ENCODE measurements at places on chromosomes 4 and X.

DNA sequence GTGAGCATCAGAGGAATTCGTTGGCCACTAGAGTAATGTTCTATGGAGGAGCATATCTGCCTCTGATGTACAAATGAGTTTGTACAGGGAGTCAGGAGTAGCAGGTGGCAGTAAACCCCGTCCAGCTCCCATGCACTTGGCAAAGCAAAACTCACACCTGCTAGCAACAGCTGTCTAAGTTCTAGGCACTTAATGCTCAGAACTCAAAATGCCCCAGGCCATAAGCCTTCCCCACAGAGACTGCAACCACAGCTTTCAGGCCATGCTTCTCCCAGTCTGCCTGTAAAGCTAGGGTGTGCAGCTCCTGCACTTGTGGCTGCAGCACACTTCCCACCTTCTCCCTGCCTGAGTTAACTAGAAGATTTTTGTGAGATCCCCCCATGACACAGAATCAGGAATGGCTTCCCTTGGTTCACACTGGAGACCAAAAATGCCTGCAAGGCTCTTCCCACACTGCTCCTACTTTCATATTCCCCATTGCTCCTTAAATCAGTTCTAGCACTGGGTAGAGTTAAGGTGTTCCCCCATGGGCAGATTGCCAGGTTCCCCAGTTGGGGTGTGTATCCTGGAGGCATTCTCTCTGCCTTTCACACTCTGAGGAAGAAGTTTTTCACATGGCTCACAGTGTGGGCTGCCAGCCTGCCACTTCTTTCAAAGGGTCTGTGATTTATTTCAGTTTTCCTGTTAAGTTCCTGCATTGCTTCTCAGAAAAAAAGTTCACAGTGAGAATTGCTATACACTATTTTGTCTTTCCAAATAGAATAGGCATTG lies 189.9 kb downstream of the STPG2 start:
- no peak for DNase-seq

DNA sequence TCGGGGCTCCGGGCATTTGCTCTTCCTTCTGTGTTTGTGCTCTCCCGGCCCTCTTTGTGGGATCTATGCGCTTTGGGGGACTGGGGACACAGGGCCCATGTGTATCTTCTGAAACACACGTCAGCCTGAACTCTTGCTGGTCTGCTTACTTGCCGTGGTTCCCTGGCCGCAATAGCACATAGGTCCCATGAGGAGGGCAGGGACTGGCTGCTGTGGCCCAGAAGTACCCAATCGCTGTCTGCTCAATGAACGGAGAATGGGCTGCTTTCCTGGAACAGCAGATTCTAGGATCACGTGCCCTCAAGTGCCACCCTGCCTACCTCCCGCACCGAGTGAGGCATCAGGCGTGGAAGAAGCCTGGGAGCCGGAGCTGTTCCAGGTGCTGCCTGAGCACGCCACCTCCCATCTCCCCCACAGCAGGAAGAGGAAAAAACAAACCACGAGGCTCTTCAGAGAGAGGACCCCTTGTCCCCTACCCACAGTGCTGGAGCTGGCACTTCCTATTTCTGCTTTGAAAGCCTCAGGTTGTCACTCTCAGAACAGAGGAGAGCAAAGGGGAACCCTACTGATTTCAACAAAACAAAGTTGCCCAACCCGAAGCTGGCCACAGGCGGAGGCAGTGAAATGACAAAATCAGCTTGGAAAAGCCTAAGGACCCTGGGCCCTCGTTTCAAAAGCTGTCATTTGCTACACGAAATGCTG lies 3.8 kb downstream of the G6PD start:
- no peak for DNase-seq

DNA sequence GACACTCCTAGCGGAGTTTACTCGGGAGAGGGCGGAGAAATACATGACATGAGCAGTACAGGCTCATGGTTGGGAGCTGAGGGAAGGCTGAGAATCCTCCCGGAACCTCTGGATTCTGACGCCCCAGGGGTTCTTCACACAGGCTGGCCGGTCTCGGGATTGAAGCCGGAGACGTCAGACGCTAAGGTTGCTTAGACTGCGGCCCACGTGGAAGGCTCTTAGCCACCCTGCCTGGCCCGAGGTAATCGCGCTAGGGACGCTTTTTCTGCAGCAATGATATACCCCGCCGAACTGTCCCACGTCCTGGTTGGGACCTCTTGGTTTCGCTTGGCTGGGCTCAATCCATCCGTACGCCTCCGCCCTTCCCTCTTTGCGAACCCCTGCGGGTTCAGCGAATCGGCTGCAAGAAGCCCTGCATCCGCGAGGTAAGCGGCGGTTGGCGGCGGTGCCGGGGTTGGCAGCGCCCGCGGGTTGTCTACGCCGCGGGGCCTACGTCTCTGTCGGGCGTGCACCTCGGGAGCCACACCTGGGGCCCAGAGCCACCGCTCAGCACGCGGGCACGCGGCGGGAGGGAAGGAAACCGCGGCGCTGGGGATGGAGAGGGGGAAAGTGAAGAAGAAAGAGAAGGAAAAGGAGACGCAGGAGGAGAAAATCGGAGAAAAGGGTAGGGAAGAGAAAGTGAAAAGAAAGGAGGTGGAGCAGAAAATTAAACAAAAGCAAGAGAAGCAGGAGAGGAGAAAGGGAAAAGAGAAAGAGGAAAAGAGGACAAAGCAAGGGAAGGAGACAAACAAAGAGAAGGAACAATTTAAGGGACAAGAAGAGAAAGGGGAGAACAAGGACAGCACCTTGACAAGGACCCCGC lies at the start of gene ARL9:
Gene ARL9 (plus strand): TSS at position 523 of the 862 bp plus-strand sequence. CDS start 72 bp downstream, at position 595.
- peak; percentile 46 for DNase-seq

- no peak for DNase-seq
Observed at GRCh38 chr4:137310593-137311490, 221.5 kb downstream of the PCDH18 start.

DNA sequence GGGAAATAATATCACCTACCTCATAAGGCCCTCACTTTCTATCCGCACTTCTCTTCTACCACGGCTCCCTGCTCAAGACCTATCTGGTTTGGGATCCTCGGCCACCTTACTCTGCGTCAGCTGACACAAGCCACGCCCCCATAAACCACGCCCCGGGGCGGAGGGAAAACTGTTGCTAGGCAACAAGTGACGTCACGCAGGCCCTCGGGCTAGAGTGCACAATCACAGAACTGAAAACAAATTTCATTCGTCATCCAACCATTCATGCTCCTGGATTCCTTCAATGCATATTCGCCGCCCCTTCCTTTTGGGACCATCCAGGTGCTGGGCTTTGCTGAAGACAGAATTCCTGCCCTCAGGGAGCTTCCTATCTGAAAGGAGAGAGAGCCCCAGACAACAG lies 66.3 kb downstream of the SMC1A start:
- DNase-seq: no peak

DNA sequence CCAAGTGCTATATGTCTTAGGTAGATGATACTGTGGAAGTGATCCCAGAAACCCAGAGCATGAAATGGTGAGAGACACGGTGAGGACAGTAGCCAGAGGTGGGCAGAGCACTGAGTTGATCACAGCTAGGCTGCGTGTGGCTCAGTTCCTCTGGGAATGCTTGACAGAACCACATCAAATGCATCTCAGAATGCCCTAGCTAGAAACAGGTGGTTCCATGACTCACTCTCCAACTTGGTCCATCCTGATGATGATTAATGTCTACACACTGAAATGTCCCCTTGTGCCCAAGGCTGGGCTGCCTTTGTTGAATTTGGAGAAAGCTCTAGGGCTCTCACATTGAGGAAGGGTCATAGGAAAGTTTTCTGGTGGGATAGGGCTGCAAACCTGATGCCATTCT lies 113.6 kb downstream of the ZNF518B start:
- DNase-seq: no peak

DNA sequence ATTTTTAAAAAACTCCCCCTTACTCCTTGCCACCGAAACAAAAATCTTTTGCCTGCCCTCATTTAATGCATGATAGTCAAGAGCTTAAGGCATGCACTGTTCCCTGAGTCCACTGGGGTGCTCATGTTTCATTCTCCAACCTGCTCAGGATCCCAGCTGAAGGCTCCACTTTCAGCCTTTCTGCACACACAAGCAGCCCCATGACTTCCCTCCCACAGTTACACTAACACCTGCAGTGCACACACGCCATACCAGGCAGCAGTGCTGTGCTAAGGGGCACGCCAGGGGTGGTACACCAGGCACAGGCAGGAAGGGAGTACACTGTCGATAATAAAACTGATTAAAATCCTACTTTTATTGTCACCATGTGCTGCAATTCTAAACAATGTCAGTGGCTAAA lies 385.2 kb downstream of the BMPR1B start:
- no peak for DNase-seq

DNA sequence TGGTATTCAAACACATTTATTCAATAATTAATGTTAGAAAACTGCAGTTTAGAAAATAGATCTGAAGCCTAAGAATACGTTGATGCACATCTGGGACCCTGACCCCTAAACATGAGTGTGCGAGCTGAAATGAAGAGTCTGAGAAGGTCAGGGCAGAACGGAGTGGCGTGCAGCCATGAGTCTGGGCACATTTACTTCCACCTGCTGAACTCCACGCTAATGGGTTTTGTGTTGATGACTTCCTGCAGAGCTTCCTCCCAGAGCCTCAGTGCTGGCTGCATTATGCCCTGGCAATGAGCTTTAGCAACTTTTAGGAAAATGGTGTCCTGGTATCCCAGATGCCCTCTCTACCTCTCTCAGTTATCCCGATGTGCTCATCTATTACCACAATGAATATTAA lies 53.1 kb downstream of the FAM114A1 start:
- no peak for DNase-seq

DNA sequence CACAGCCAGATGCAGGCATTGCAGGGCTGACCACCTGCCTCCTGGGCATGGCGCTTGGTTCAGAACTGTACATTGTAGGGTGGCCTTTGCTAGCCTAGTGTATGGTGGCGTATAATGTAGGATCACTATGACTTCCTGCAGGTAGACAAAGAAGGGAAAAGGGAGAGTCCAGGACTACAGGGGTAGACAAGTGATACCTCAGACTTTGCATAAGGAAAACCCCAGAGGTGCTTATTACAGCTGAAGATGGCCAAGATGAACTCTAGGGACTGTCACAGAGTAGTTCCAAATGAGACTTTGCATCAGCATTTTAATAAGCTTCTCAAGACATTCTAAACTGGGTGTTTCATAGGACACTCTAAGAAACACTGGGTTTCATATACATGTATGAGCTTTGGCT lies 116.4 kb upstream of the PUDP start:
- DNase-seq: no peak

DNA sequence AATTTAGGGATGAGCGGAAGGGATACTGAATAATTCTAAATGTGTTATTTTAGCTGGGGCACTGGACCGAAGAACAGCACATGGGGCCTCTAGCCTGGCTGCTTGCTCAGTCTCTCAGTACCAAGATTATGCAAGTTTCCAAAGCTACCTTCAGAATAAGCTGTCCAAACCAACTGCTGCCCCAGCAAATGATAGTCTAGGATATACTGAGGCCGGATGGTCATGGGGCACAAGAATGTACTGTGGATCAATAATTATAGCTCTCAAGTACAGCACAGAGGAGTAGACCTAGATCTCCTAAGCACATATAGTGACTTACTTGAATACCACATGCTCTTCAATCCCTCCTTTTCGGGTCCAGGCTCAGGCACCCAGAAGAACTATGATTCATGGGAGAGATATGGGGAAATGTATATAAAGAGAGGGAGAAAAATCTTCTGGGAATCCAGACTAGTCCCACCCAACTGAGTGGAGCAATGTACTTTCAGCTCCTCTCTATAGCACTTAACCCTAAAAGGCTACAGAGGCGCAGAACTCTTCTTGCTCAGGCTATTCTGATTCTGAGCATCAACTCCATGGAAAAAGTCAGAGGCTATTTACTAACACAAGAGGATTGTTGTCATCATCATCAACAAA lies 160.3 kb upstream of the GPC4 start:
- DNase-seq: no peak

DNA sequence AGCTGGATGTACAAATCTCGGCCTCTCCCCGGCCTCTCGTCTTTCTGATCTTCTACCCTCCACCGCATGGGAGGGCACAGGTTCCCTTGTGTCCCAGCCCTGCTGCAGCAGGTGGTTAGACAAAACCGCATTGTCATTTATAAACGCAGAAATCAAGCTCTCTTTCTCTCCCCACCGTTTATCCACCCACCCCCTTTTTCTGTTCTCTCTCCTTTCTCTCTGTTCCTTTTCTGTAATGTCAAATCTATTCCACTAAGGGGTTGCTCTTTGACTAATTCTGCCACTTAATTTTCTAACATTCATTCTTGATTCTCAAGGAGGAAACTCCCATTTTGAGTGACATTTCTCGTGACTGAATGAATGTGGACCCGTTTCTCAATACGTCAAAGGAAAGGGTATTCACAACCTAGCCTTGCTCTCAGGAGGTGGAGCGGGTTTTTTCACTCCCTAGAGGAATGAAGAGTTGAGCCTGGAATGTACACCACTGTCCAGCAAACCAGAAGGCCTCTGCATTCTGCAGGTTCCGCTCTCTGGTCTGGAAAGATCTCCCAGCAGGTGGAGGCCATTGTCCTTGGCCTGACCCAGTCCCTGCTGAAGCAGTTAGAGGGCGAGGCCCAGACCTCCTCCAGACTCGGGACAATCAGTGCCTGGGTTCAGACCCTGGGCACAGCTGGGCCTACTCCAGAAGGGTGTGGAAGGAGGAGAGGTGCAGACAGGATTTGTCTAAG lies 70.9 kb upstream of the ENPP6 start:
- no peak for DNase-seq

DNA sequence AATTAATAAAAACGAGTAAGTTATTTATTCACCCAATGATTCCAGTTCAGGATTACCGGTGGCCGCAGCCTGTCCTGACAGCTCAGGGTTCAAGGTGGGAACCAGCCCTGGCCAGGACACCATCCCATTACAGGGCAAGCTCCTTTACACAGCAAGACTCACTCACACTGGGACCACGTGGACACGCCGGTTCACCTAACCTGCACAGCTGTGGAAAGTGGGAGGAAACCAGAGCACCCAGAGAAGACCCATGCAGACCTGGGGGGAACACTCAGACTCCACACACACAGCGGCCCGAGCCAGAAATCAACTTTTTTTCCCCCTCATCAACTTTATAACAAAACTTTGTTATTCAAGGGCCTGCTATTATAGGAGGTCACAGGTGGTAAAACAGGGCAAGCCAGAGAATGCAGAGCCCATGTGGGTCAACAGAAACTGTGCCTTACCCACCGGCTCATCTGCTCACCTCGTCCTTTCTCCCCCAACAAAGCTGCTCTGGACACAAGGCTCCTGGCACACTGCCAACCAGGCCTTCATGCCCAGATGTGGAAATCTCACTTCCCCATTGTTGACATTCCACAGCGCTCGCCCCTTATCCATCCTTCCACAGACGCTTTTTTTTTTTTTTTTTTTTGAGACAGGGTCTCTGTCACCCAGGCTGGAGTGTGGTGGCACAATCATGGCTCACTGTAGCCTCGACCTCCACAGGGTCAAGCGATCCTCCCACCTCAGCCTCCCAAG lies 8.0 kb upstream of the ODAPH start:
- DNase-seq: no peak
